ENCODE measurements at places on chromosomes 13 and 19. TPM values are rescaled to one million over a fixed set of nuclear protein-coding genes. Genes with fewer than 3 reads are reported as not detected.

DNA sequence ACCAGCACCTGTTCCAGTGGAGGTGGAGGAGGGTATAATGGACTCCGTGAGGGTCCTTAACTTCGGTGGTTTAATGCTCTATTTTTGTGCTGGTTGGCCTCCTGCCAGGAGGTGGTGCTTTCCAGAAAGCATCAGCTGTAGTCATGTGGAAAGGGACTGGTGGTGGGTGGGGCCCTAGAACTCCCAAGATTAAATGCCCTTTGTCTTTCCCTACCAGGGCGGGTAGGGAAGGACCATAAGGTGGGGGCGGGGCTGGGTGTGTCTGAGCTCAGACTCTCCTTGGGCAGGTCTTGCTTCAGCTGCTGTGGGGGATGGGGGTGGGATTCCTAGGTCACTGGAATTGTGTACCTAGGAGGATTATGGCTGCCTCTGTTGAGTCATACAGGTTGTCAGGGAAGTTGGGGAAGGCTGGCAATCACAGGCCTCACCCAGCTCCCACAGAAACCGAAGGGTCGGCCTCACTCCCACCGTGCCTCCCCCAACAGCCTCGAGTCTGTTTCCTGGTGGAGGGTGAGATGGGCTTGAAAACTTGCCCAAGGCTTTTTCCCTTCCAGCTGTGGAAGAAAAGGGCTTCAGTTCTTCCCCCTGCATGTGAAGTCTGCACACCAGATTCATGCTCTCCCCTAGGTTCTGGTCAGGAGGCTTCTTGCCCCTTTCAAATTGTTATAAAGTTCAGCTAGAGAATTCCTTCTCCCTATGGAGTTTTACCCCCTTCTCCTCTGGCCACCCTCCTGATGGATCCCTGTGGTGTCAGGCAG, 60.3 kb upstream of the CLDN10 start:
- DNase-seq: no peak

- DNase-seq: no peak
Observed at GRCh38 chr13:59562924-59563323, 600.8 kb downstream of the DIAPH3 start.

- peak; percentile 60 for DNase-seq
Observed at GRCh38 chr19:18496167-18496979, 25.5 kb downstream of the ELL start.

DNA sequence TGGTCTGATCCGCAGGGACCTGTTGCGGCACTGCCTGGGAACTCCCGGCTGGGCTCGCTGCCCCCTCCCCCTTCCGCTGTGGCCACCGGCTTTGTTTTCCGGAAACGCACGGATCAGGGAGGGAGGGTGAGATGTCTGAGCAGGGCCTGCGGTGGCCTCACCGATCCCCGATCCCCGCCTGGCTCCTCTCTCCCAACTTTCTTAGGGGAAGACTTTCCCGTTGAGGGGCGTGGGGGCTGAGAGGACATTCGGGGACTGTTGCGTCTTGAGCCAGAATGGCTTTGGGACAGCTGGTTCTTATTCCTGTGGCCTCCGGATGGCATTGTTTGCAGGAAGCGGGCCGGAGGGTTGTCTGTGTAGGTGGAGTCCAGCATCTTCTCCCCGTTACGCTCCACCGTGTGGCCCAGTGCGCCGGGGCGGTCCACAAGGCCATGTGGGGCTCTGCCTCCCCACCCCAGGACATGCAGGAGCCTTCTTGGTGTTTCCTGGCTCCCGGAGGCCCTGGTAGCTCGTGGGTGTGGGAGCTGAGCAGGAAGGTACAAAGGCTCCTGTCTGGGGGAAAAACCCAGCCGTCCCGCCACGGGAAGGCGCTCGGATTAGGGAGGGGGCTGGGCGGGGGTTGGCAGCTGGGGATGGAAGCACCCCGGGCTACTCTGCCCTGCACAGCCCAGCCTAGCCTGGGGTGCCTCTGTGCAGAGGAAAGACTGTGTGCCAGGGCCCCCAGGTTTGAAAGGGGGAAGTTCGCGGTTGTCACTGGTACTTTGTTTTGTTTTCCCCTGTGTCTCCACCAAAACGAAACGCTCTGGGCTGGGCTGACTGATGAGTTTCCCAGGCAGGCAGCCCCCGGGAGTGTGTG, 1.3 kb downstream of the CSNK1G2 start:
- peak; percentile 73 for DNase-seq

DNA sequence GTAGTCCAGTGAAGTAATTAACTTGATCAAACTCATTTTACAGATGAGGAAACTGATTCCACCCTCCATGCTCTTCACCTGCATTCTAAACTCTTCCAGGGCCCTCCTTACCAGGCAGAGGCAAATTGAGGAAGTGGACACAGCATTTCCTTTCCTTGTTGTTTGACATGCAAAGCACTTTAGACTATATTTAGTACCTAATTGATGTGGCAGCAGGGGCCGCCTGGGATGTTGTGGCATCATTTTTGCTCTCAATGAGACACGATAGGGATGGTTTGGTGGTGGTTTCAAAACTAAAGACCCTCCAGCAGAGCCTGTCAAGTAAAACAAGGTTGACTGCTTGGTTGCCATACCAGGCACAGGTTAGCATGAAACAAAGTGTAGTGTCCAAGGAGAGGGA, 7.9 kb downstream of the SIPA1L3 start:
- DNase-seq: no peak

GRCh38 chr19:58278541-58279041, at the start of gene ZNF8:
Gene ZNF8 (plus strand): TSS chr19:58278955. CDS start chr19:58279082, 127 bp downstream.
- DNase-seq: peak; percentile 98

GRCh38 chr19:13797870-13798269, 2.6 kb downstream of the ZSWIM4 start:
- DNase-seq: peak; percentile 35

- peak; percentile 69 for DNase-seq
Observed at GRCh38 chr19:38318660-38319059, 985 bp upstream of the KCNK6 start.

GRCh38 chr13:49838989-49839388, 46.5 kb upstream of the KPNA3 start:
- DNase-seq: no peak

DNA sequence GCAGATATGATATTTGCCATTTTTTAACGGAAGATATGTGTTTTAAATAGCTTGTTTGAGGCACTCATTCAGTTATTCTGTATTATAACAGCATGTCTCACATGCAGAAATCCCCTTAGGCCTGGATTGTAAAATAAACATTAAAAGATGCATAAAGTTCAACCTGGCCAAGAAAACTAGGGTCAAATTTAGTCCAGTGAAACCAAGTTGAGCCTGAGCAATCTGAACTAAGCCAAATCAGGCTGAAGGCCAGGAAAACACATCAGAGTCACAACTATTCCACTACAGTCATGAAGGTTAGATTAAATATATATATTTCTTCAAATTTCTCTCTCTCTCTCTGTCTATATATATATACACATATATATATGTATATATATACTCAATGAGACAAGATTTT, 504.8 kb downstream of the SLITRK1 start:
- DNase-seq: no peak

DNA sequence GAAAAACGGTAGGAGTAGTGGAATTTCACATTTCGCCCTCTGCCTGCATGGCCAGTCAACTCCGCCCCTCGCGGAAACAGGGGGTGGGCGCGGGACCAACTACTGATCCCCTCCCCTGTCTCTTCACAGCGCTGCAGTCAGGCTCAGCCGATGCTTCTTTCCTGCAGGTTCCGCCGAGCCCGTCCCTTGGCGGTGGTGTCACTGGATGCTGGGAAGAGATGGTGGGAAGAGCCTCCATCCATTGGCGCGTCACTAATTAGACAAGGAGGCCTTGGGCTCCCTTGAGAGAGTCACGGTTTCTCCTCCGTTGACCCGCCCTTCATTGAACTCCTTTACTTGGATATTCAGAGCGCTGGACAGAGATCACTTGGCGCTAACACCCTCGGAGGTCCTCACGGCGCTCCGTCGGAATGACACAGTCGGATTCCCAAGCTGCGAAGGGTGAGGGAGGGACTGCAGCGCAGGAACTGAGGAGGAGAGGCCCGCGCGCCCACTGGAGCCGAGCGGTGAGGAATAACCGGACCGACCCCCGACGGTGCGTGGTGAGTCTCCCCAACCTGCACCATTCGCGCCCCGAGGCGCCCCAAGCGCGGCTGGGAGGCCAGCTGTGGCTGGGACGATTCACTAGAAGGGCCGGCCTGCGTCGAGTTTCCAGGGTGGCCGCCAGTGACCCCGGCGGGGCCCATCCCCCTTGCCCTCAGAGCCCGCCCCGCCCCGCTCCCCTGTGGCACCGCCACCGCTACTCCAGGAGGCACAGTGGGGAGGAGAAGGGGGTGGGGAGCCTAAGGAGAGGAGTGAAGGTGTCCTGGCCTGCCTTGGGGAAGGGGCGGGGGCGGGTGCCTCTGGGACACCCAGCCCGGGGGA, 11.2 kb upstream of the CEACAM21 start:
- no peak for DNase-seq

- DNase-seq: no peak
Observed at GRCh38 chr13:36275190-36276002, 22.2 kb downstream of the CCDC169 start.

GRCh38 chr19:30784850-30785457, 412.8 kb downstream of the ZNF536 start:
- peak; percentile 60 for DNase-seq

DNA sequence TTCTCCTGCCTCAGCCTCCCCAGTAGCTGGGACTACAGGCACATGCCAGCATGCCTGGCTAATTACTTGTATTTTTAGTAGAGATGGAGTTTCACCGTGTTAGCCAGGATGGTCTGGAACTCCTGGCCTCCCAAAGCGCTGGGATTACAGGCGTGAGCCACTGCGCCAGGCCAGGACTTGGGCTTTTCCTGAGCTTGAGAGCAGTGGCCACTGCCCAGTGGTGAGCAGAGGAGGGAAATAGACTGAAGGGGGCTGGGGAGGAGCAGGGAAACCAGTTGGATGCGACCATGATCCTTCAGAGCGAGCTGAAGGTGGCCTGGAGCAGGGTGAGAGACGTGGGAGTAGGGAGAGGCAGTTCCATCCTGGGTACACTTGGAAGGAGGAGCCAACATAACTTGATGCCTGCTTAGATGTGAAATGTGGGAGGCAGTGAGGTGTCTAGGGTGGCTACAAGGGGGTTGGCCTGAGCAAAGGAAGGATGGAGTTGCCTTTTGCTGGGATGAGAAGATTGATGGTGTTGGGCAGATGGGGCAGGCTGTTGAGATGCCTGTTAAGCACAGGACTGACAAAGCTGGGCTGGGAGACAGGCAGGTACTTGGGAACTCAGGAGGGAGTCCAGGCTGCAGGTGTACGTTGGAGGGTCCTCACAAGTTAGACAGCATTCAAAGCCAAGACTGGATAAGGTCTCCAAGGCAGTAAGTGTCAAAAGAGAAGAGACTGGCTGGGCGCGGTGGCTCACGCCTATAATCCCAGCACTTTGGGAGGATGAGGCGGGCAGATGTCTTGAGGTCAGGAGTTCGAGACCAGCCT, 31.8 kb downstream of the KCTD15 start:
- no peak for DNase-seq

DNA sequence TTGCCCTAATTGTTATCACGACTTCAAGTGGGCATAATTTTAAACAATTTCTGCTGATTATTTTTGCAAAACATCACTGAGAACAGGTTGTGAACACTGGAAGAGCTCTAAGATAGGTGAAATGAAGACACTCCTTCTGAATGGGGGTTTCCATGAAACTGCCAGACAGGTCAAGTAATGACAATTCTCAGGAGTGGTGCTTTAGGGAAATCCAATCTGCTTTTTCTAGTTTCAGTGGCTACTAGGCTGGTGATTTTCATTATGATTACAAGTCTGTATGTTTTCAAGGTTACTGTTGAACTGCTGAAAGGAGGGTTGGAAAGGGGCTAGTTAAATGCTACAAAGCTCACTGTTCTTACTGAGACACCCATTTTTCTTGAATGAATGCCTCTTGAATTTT, 1724.2 kb downstream of the PCDH9 start:
- no peak for DNase-seq

DNA sequence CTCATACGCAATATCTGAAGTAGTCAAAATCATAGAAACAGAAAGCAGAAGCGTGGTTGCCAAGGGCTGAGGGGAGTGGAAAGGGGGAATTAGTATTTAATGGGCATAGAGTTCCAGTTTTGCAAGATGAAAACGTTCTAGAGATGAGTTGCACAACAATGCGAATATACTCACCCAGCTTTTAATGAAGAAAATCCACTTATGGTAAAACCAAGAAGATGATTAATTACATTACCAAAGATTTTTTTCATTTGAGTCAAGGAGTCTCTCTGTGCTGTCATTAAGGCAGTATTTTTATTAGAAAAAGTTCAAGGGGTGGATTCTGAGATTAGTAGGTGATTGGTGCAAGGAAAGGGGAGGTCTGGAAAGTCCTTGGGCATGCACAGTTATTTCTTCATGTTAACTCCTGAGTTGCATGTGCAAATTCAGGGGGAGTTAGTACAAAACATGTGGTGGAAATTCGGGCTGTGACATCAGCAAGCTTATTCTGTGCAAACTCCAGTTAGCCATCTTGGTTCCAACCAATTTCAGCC, 6.9 kb upstream of the CBY2 start:
- DNase-seq: no peak

- no peak for DNase-seq
Observed at GRCh38 chr13:34617473-34618083, 324.5 kb upstream of the NBEA start.

- no peak for DNase-seq
Observed at GRCh38 chr19:41783612-41784011, 12.8 kb upstream of the CEACAM3 start.

GRCh38 chr19:18171605-18172327, 1.8 kb upstream of the IFI30 start:
- DNase-seq: no peak

GRCh38 chr13:25690582-25690981, 318.8 kb downstream of the ATP8A2 start:
- no peak for DNase-seq

DNA sequence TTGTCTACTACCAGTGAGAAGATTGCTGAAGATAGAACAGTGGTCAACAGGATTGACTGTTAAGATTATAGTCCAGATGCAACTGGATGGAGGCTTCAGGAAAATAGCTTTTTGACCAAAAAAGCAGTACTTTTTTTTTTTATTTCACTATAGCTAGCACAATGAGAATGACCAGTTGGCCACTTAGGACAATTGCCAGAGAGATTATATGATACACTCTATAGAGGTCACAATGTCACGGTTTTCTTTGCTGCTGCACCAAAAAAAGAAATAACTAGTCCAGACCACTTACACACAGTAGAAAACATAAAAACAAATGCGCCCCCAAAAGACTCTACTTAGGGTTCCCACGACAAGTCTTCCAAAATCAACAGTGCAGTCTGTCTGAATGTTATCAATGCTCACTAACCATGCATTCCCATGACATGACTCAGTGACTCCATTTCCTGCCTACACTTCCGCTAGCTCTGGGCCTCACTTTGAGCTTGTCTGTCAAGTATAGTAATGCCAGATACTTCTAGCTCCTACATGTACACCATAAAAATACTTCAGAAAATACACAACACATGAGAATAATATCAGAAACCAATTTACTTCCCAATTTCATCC, 209.1 kb upstream of the STARD13 start:
- no peak for DNase-seq

- DNase-seq: no peak
Observed at GRCh38 chr13:92029641-92030040, 631.2 kb downstream of the GPC5 start.

GRCh38 chr13:34247596-34247995, 429.6 kb downstream of the RFC3 start:
- DNase-seq: no peak

Gene FFAR3
- total RNA-seq: not detected

Gene KISS1R
- not detected for total RNA-seq

Gene IGFL4
- not detected for total RNA-seq

Gene SIGLECL1
- total RNA-seq: not detected

Gene CYP4F3
- 0.79 TPM for total RNA-seq

Gene ATP13A1
- 21.6 TPM for total RNA-seq

Gene FFAR1
- not detected for total RNA-seq

Gene ZNF675
- 4.2 TPM for total RNA-seq

Gene PRKCSH
- 139 TPM for total RNA-seq

All from left ventricle myocardium superior (tissue), 1 donor.